ENCODE measurements at places on chromosomes 11 and 22.

- no peak for DNase-seq
Observed at GRCh38 chr11:34616830-34617504, 3.9 kb upstream of the EHF start.

DNA sequence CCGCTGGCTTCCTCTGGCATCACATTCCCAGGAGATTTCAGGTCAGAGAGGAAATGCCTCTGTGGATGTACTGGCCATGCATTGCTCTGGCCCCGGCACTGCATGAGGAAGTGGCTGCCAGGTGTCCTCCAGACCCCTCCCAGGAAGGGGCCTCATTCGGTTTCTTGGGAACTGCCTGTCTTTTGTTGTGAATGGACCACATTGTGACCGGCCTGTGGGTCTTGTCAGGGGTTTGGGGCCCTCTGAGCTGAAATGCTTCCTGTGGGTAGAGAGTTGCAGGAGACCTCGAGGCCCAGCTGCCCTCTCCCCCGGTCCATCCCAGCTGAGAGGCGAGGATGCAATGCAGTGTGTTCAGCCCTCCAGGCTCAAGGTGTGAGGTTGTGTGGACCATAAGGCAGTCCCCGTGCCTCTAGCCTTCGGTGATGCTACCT is 18.8 kb upstream of the ST3GAL4 start:
- DNase-seq, result no peak

- DNase-seq, result no peak
Observed at GRCh38 chr11:112012874-112013273, 12.3 kb upstream of the DLAT start.

GRCh38 chr11:64218628-64219353 is 7.2 kb downstream of the TRPT1 start:
- DNase-seq, result no peak

GRCh38 chr11:103800406-103801114 is 235.9 kb upstream of the DDI1 start:
- DNase-seq, result no peak

- no peak for DNase-seq
Observed at GRCh38 chr11:78453140-78453935, 35.7 kb upstream of the GAB2 start.

GRCh38 chr11:118605116-118605867 is 2.1 kb upstream of the PHLDB1 start:
- DNase-seq, result no peak

DNA sequence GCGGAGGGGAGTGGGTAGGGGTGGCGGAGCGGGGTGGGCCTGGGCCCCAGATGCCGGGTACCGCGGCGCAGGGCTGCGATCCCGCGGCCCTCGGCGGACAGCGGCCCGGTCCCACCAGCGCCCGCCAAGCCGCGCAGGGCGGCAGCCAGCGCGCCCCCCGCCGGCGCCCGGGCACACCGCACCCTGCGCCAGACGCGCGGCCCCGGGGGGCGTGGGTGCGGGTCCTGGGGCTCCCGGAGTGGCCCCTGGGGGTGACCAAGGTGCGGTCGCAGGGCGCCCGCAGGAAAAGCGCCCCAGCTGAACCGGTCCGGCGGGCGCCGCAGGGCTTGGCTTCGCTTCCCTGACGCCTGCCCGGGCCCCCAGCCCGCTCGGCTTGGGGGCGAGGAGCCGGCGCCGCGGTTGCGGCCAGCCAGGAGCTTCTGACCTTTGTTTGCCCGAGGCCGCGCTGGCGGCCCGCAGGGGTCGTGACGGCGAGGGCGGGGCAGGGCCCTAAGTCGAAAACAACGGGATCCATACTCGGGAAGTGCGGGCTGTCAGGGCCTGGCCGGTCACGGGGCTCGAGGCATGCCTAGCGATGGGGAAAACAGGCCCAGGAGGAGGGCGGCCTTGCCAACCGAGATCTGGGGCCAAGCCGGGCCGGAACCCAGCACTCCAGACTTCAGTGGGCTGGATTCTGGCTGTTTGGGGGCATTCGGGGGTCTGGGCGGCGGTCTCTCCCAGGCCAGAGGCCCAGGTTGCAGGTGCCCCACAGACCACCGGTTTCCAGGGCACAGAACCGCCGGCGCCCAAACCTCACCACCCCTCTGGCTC is 581 bp upstream of the AP5B1 start:
- DNase-seq, result no peak

- DNase-seq, result no peak
Observed at GRCh38 chr11:67644472-67645418, 5.2 kb upstream of the TBX10 start.

GRCh38 chr11:96317985-96318384 is 25.0 kb downstream of the MAML2 start:
- DNase-seq, result no peak

Measured in HTR-8/SVneo (cell line).